ENCODE measurements at places on chromosomes 2 and 18. TPM values are rescaled to one million over a fixed set of nuclear protein-coding genes. Genes with fewer than 3 reads are reported as not detected.

DNA sequence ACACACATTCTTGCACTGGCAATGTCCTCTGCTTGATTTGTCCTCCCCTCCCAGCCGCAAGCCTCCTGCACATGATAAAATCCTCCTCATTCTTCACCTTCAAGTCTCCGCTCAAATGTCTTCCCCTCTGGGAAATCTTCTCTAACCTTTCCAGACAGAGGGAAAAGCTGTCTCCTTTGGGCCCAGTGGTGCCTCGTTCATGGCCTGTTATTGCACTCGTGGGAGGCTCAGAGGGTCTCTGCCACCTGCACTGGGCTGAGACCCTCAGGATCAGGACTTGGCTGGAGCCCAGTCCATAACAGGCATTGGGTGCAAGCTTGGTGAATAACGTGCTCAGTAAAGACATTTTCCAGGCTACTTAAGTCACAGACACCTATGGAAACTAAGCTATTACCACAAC lies 68.6 kb downstream of the PTGR3 start:
- no peak for DNase-seq

DNA sequence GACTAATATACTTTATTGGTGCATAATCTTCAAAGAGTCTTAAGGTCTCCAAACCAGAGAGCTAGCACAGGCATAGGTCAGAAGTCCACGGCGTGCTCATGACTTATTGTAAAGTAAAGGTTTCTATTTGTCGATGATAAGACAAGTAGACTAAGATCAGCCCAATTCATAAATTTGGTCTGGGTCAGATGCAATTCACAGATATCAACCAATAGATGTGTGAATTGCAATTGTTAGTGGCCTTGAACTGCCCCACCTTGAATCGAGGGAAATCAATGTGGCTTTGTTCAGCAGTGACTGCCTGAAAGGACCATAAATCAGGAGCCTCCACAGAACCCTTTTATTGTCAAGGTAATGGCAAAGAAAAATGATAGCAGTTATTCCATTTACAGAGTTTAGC lies 39.1 kb upstream of the CPS1 start:
- no peak for DNase-seq

Gene MEP1B
- not detected for total RNA-seq

Gene IL1R1
- 20.3 TPM for total RNA-seq

Gene IL1RL1
- total RNA-seq = 8.7 TPM

Gene MYCN
- total RNA-seq = 15.6 TPM

Data from skin of body (tissue), 3 donors.